GM12864 (cell line): ENCODE measurements at places on chromosomes 3 and 15.

DNA sequence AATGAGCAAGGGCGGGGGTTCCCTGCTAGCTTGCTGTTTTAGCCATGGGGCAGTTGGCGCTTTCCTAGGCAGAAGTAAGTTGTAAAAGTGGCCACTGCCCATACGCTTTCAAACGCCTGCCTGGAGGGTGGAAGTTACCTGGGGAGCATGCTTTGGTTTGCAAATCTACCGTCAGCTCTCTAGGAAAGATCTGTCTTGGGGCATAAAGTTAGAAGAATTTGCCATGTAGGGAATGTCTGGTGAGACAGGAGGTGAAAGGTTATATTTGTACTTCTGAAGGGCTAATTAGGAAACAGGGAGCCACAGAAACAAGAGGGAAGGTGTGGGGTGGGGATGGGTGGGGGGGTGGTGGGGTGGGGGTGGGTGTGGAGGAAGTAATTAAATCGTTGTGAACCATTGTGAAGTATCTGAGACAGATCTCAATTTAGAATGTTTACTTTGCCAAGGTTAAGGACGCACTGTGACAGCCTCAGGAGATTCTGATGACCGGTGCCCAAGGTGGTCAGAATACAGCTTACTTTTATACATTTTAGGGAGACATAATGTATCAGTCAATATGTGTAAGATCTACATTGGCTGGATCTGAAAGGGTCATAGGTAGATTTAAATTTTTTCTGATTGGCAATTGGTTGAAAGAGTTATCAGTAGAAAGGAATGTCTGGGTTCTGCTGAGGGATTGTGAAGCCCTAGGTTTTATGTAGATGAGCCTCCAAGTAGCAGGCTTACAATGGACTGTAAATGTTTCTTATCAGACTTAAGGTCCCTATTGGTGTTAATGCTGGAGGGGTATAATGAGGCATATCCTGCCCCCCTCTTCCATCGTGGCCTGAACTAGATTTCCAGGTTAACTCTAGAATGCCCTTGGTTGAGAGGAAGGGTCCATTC is 62.0 kb upstream of the GCNT3 start:
- no peak for DNase-seq

DNA sequence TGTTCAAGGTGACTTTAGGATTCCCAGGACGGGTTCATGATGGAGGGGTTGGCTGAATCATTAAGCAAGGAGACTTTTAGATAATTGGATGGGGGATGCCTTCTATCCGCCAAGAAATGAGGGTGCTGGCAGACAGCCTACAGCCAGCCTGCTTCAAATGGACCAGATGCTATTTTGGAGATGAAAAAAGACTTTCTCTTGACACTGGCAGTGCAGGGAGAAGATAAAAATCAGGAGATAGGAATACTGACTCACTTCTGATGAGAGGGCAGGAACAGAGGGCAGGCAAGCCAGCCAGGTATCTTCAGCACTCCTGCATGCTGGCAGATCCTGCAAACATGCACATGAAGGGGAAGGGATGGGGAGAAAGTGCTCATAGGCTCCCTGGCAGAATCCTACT is 7.7 kb upstream of the SYN2 start:
- no peak for DNase-seq

DNA sequence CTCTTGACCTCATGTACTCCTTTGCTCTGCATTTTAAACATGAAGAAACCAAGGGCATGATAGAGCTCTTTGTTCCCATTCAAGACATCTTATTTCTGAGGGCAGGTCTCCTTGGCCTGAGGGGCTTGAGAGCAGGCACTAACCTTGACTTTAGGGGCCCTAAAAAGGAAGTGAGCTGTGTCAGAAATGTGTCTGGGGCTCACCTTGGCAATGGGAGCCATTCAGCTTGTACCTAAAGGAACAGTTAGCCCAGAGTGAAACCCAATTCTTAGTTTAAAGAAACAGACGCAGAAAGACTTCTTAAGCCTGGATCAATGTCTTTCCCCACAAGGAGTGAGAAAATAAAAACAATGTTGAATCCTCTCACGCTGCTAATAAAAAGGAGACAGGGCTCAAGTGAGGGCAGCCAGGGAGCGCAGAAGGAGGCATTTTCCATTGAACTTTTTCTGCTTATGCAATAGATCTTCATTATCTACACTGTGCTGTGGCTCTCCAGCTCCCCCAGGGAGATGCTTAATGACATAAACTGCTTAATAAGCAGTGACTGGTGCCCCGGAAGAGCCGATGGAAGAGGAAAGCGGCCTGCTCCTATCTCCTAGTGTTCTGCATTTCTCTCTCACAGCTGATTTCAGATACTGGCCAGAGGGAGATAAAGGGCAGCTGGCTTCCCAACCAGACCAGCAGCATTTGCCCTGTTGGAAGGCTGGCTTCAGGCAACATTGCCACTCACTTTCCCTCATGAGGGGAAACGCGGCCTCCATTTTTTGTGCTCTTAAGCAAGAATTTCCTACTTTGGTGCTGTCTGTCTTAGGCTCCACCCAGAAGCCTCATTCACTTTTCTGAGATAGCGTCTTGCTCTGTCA is 152.0 kb downstream of the OPA1 start:
- no peak for DNase-seq

- no peak for DNase-seq
These were observed 35.4 kb downstream of the PCOLCE2 start for GRCh38 chr3:142853270-142854168.

DNA sequence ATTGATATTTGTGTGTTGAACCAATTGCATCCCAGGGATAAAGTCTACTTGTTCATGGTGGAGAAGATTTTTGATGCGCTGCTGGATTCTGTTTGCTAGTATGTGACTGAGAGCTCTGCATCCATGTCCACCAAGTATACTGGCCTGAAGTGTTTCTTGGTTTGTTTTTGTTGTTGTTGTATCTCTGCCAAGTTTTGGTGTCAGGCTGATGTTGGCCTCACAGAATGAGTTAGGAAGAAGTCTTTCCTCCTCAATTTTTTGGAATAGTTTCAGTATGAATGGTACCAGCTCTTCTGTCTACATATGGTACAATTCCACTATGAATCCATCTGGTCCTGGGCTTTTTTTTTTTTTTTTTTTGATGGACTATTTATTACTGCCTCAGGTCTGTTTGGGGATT is 50.9 kb upstream of the OSTN start:
- no peak for DNase-seq

DNA sequence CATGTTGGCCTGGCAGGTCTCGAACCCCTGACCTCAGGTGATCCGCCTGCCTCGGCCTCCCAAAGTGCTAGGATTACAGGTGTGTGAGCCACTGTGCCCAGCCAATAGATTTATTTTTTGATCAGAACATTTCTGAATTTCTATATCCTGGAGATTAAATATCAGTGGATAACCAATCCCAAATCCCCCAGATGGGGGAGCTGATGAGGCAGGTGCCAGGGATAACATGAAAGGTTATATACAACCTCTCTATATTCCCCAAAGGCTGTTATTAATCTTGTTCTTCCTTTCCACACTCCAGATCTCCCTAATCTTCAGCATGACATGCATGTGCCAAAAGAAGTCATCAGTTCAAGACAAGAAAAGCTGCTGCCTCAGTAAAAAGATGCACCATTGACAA is 112.3 kb downstream of the WDR76 start:
- no peak for DNase-seq

GRCh38 chr3:45414823-45415222 is 26.4 kb downstream of the LARS2 start:
- DNase-seq, result peak; percentile 10

DNA sequence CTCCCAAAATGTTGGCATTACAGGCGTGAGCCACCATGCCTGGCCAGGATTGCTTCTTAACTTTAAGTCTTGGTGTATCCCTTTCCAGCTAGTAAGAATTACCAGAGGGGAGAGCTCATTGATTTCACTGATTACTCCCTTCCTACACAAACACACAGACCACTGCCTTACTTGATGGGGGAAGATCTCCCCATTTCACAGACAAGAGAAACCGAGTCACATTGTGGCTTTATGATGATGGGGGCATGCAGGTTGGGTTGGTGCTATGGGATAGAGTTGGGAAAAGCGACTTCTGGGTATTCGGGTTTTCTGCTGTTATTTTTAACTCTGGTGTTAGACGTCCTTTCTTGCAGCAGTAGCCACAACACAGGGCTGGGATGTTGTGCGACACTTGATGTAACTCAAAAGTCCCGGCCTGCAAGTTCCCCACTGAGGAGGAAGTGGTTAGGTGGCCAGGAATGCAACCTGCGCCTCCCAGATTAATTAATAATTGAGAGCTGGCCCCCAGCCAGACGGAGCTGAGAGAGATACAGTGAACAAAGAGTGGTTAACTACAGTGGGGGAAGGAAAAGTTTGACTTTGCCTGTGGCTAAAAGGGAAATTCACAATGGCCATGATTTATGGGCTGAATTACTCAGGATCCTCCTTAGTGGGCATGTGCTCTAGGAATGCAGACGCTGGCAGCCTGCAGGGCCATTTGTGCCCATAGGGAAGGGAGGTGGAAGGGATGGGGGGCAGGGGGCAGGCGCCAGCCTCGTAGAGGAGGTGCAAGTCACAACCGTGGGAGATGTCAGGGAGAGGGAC is 63.6 kb downstream of the SMAD6 start:
- DNase-seq, result peak; percentile 4

DNA sequence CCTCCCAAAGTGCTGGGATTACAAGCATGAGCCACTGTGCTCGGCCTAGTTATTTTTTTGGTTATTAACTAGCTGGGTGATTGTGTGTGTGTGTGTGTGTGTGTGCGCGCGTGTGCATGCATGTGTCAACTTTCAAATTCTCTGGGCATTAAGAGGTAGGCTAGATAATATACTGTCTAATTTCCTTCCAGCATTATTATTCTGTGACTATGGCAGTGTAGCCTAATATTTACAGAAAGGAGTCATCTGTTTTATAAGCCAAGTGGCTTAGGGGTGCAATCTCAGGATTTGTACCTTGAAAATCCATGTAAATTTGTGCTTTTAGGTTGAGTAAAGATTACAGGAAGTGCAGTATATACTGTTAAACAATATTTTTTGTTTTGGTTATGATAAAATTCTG is 85.1 kb upstream of the ZBTB20 start:
- no peak for DNase-seq

- no peak for DNase-seq
These were observed 124.8 kb downstream of the CTNNB1 start for GRCh38 chr3:41324156-41324475.

- no peak for DNase-seq
These were observed 449.1 kb downstream of the MFSD1 start for GRCh38 chr3:159250961-159251360.

- DNase-seq, result no peak
These were observed 267.2 kb downstream of the MFSD1 start for GRCh38 chr3:159069091-159069490.

GRCh38 chr15:75952525-75952924 is 48.8 kb downstream of the FBXO22 start:
- DNase-seq, result no peak

GRCh38 chr15:51816611-51817010 is 12.8 kb upstream of the TMOD3 start:
- no peak for DNase-seq

DNA sequence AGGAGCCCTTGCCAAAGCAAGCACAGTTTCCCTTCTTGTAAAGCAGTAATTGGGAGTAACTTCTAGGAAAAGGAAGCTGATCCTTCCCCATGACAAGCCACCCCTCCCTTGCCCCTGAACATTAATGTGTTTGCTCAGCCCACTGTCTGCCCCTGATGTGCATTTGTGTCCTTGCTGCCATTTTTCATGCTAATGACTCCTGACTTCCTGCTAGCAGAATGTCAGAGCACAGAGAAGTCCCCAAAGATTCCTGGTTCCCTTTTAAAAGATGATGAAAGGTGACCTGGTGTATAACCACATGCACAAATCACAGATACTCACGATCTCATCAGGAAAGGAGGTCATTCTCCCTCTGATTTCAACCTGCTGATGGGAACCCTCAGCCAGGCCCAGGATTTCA is 44.2 kb upstream of the WNT5A start:
- no peak for DNase-seq

- DNase-seq, result no peak
These were observed 125.9 kb upstream of the HES1 start for GRCh38 chr3:194009892-194010533.

DNA sequence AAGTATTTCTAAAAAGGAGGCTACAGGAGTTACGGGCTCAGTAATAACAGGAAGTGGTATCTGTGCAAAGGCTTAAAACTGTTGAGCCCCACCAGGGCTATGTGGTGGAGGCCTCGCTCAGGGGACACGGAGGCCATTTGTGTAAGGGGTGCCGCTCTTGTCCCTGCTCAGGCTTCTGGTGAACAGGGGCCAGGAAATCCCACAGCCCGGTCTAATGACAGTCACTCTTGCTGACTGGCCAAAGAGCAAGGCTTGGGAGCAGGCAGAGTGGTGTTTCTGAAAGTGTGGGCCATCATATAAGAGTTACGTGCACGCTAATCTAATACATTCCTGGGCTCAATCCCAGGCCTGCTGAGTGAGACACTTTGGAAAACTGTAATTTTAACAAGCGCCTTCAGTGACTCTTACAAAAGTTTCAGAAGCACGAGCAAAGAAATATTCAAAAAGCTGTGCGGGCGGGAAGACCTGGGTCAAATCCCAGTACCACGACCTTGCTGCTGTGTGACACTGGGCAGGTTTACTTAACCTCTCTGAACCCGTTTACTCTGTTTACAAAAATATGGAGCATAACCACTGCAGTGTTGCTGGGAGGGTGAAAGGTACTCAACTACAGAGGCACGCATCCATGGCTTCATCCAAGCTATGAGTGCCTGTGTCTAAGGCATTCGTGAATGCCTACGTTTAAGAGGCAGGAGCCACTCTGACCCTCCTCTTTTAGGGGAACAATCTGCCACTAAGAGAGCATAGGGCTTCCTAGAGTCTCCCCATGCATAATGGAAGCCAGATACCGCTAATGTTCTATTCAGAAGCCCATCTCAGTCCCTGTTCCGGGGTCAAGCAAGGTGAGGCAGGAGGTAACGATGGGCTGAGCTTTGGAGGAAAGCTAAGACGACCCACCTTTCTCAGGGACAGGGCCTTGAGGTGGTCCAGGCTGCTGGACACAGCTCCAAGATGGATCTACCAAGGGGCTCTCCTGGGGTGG is 2.0 kb downstream of the ATP10A start:
- no peak for DNase-seq

GRCh38 chr3:55294557-55294956 is 192.5 kb downstream of the WNT5A start:
- DNase-seq, result no peak

GRCh38 chr15:65259367-65259797 is 27.3 kb downstream of the PARP16 start:
- DNase-seq, result no peak

- DNase-seq, result no peak
These were observed 68.9 kb upstream of the ARL8B start for GRCh38 chr3:5053021-5053831.
